ENCODE measurements at places on chromosomes 16 and 17.

DNA sequence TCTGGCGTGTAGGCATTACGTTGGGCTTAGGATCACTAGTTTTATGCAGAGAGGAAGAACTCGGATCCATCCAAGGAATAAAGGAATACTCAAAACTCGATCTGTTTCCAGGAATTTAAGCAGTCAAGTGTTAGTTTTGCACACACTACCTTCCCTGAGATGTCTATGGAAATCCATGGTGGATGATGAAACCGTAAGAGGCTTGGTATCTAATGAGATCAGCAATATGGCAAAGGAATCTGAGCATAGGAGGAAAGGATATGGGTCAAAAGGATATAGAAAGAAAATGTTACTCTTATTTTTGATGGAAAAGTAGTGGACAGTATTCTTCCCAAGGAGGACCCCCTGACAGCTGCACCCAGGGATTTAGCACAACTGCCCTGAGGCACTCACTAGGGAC, 59.6 kb downstream of the SMG6 start:
- DNase-seq = no peak

DNA sequence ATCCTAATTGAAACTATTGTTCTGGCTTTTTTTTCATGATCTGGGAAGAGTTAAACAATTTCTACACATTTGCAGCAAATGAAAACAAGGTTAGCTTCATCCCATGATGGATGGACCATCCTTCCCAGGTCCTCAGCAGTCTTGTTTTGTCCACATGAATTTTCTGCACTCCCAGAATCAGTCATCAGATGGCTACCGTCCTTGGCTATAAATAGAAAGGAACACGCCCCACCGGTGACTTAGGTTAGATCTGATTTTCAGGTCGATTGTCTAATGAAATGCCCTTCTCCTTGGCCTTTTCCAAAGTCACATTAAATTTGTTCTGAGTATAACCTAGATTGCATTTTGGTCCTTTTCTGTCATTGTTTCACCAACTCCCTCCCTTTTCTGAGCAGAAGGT, 41.4 kb upstream of the NOL11 start:
- no peak for DNase-seq

DNA sequence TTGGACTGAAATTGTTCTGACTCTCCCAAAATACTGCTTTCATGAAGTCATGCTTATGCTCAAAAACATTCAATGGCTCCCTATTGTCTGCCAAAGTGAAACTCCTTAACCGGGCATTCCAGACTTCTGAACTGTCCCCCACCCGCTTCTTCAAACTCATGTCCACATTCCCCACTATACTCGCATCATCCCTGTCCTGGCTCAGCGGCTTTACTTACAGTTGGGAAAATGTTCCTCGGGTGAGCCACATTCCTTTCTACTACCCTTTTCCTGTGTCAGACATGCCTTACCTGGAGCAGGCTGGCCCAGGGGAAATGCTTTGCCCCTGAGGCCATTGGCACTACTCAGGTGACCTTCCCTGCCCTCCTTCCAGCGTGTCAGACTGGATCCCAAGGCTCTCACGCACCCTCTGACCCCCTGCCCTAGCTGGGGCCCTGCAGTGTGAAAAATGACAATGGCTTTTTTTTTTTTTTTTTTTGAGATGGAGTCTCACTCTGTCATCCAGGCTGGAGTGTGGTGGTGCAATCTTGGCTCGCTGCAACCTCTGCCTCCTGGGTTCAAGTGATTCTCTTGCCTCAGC, 5.3 kb downstream of the CYGB start:
- peak; percentile 33 for DNase-seq

DNA sequence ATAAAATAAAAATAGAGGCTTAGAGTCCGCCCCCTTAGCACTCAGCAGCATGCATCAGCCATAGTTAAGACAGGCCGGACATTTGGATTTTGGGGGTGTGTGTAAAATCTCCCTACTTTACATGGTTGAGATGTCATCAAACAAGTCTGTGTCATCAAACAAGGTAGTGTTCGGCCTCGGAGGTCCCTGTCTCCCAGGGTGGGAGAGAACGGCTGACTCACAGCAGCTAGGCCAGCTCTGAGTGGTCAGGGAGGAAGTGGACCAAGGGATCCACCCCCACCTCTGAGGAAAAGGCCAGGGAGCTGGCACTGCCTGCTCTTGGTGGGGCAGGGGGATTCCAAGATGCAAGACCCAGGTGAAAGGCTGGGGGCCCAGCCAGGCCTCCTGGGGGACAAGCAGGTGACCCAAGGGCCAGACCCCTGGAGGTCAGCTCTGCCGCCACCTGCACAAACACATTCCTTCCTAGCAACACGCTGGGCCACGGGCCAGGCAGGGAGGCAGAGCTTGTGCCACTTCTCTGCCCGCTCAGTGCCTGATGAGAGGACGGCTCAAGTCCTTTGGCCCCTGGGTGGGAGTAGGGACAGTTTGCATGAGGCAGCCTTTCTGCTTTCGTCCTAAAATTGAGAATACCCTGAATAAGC, 28.5 kb downstream of the KIFC3 start:
- DNase-seq = no peak

DNA sequence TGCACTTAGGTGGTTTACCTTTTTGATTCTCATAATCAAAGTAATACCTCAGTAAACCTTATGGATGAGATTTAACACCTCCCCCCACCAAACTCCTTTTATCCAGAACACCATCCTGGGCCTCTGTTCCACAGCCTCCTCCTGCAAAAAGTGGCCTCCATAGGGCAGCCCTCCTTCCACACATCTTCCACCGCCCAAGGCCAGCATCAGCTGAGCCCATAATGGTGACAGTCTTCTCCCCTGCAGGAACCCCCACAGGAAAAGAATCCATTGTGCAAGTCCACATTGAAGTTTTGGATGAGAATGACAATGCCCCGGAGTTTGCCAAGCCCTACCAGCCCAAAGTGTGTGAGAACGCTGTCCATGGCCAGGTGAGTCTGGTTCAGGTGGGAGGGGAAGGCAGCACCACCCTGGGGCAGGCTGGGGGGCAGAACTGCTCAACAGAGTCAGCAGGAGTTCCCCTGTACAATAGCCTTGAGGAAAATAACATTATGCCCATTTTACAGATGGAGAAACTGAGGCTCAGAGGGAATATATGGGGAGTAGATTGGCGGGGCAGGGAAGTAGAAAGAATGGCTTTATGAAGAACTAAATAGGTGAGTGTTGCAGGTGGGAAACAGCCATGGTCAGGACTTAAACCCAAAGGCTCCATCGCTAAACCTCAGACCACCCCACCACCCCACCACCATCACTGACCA, 29.2 kb upstream of the BEAN1 start:
- no peak for DNase-seq

DNA sequence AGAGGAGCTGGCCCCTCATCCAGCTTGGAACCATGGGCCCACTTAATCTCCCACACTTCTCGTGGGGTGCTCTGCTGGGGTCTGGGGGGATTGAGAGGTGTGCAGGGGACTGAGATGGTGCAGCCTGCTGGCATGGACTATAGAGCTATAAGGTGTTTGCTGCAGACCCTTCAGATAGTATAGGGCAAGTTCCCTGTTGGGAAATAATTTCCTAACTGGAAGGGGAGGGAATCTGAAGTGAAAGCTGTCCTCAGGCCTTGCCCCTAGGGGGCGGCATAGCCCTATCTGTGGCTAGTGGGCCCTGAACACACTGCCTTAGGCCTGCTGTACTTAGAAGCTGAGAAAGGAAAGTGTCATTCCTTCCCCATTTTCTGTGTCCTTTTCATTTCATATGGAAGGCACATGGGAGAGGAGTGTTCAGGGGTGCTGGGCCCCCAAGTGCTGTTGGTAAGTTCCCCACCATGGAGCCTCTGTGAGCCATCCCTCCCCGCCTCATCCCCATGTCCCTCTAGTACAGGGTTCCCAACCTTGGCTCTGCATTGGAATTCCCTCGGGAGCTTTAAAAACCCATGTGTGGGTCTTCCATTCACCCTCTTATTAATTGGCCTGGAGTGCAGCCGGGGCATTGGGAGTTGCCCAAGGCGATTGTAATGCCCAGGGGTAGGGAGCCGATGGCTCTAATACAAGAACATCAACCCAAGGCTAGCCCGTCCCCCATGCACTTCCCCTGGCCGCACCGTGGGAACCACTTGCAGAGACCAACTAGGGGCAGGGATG, 19.7 kb downstream of the GOSR2 start:
- peak; percentile 68 for DNase-seq

DNA sequence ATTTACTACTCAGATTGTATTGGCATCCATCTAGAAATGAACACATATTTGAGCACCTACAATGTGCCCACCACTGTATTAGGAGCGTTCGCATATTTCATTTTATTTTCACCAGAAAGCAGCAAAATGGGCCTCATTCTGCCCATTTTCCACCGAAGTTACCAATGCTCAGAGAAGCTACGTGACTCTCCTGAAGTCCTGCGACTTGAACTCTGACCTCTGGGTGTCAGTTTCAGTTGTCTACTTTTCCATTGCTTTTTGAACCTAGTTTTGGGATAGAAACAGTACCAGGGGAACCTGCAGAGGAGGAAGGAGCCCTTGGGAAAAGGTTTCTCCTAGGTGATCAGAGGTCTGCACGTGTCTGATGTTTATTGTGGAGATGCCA, 139.1 kb upstream of the SDK2 start:
- DNase-seq = no peak

DNA sequence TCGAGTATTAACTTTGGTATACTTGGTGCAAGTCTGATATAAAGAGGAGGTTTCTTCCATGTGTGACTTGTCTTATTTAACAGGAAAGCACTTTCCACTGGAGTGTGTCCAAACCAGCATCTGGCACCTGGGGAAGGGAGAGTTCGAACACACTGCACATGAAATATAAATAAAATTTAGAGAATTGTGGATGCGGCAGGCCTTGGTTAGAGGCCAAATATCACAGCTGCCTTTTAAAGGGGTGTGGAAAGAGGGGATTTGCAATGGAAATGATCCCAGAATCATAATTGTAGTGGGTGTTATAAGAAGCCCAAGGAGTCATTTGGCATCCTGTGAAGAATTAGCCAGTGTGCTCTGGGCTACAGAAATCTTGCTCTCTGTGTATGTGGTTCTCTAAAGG, 4.3 kb upstream of the NXN start:
- no peak for DNase-seq

- no peak for DNase-seq
These were observed 50.8 kb downstream of the SOCS1 start for GRCh38 chr16:11205065-11205699.

DNA sequence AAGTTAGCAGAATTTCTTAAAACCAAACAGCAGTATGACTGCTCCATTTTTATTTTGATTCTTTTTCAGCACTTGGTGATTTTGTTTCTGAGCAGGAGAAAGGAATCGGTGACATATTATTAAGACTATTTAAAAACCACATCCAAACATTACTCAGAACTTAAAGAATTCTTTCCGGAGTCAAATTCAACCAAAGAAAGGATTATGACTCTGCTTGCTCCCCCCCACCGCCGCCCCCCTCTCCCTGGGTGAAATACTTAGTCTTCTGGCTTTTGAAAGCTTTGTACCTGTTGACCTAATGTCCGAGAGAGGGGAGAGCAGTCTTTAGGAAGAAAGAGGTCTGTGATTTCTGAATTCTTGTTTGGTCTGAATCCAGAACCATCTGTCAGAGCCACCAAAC, 17.9 kb upstream of the COL1A1 start:
- peak; percentile 95 for DNase-seq

DNA sequence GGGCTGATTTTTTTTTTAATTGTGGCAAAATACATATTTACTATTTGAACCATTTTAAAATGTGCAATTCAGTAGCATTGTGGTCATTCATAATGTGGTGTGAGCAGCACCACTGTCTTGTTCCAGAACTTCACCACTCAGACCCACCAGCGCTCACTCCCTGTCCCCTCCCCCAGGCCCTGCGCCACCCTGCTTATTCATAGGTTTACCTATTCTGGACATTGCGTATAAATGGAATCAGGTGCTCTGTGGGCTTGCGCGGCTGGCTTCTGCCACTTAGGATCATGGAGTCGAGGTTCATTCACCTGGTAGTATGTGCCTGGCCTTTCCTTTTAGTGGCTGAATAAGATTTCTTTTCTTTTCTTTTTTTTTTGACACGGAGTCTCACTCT, 59.4 kb downstream of the NT5M start:
- DNase-seq = no peak

DNA sequence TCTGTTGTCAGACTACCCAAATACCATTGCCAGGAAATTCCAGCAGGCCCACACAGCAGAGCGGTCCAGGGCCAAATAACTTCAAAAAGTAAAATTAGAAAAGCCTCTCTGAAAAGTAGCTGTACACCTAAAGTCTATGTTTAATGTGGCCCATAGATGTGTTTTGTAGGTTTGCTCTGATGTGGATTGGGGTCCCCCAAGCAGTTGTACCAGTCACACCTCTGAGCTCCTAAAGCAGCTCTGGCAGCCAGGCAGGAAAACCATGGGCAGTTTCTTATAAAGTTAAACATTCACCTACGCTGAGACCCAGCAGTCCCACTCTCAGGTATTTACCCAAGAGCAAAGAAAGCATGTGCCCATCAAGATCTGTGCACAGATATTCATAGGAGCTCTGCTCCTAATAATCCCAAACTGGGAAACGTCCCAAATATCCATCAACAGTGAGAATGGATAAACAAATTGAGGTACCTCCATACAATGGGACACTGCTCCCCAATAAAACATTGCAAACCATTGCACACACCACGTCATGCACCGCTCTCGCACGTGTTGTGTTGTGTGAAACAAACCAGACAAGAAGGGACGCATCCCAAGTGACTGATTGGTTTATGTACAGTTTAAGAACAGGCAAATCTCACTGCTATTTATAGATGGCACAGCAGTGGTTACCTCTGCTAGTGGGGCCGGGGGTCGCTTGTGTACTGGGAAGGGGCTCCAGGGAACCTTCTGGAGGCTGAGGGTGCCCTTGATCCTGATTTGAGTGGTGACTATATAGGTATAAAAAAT, 15.8 kb upstream of the PRM1 start:
- no peak for DNase-seq

DNA sequence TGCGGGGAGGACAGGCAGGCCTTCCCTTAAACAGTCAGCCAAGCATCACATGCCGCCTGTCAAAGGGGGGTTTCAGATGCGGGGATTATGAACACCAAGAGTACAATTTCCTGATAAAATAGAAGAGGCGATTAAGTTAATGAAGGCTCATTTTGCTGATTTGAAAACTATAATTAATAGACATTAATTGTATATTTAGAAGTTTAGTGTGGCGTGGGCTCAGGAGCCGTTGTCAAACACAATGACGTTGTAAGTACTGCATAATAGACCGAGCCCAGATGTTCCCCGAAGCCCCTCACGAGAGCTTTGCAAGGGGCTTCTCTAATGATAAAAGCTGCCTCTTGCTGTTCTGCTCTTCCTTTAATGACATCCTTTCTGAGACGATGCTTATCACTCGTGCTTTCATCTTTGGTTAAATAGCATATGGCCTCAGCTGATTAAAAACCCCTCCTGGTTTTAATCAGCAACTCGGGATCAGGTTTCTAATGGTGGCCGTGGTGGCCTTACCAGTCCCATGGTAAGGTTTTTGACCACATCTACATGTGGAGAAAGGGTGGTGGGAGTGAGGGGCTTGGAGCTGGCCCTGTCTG, 28.2 kb downstream of the SNX20 start:
- DNase-seq = no peak

- no peak for DNase-seq
These were observed 1.5 kb downstream of the ESRP2 start for GRCh38 chr16:68234188-68235107.

GRCh38 chr17:79865351-79866210, 26.3 kb upstream of the CBX4 start:
- DNase-seq = no peak

All from fibroblast of skin of right biceps (primary cell).